PC-3 (cell line): ENCODE measurements at places on chromosomes 2 and 18. TPM values are rescaled to one million over a fixed set of nuclear protein-coding genes. Genes with fewer than 3 reads are reported as not detected.

The MAPK4 gene
- not detected in 2 replicates for total RNA-seq

The ARHGEF33 gene
- total RNA-seq: 0.04 and 0.06 TPM in 2 replicates

The ANKRD30B gene
- 0.35 and 0.51 TPM in 2 replicates for total RNA-seq

The CREG2 gene
- total RNA-seq: 40.0 and 67.9 TPM in 2 replicates

The FBXO36 gene
- 3.6 and 4.3 TPM in 2 replicates for total RNA-seq

The HOXD12 gene
- not detected in 2 replicates for total RNA-seq

The TOGARAM2 gene
- total RNA-seq: not detected in 2 replicates

The SEMA4F gene
- total RNA-seq: 7.6 and 13.9 TPM in 2 replicates

The MRO gene
- total RNA-seq: 0.55 TPM in 1 of 2 replicates, not detected in the other

The HPCAL1 gene
- 312 and 339 TPM in 2 replicates for total RNA-seq

The PIEZO2 gene
- not detected in 2 replicates for total RNA-seq
